ENCODE measurements at places on chromosomes 3 and 15. TPM values are rescaled to one million over a fixed set of nuclear protein-coding genes. Genes with fewer than 3 reads are reported as not detected.

The SERINC4 gene
- 0.15 TPM for total RNA-seq

The DLL4 gene
- total RNA-seq = not detected

The IMPG2 gene
- total RNA-seq = 0.25 TPM

The DLEC1 gene
- 4.2 TPM for total RNA-seq

The EPHB1 gene
- total RNA-seq = 1.2 TPM

The CRABP1 gene
- total RNA-seq = not detected

The WDR49 gene
- not detected for total RNA-seq

The BNC1 gene
- total RNA-seq = not detected

The CCR2 gene
- total RNA-seq = 167 TPM

All from activated CD4-positive, alpha-beta memory T cell treated with anti-CD3 and anti-CD28 coated beads, Interleukin-2, amount 10 ng/mL, durations not matched to agents 7 days and 5 days (primary cell).